MM.1S (cell line): ENCODE measurements at places on chromosomes 6 and 20.
A peak's percentile ranks its signal among the peaks of the same experiment; 100 is the strongest.

DNA sequence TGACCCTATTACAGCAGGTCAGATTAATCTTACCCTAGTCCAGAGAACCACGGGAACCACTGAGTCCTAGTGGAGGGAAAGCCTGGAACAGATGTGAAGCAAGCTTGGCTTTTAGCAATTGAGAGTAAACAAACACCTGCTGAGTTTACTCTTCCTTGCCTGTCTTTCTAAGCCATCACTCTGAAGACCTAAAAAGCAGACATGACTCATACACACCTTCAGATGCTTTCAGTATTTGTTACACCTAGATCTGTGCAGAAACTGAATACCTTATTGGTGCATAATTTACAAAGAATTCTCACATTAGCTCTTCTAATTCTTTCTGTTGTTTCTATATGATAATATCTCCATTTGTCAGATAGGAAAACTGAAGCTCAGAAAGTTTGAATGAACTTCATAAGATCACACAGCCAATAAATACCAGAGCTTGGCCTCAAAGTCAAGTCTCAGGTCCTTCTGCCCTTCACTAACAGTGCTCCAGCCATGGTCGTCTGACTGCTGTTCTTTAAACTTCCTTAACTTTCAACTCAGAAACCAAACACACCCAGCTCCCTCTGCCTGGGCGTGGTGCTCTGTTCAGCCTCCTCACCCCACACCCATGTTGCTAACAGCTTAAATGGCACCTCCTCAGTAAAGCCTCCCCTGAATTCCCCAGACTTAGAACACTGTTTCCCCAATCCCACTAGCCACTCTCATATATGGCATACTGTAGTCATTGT is 8.6 kb upstream of the GABBR1 start:
- H3K4me1 ChIP-seq: 0 out of 2 replicates have a peak, but pooled peaks cover 8% of the 10 kb centered on the region
- no peak overlapping the region for H3K4me3 ChIP-seq
- no peaks in the 10 kb centered on the region for H3K27me3 ChIP-seq
- H3K27ac ChIP-seq: no peak overlapping the region

DNA sequence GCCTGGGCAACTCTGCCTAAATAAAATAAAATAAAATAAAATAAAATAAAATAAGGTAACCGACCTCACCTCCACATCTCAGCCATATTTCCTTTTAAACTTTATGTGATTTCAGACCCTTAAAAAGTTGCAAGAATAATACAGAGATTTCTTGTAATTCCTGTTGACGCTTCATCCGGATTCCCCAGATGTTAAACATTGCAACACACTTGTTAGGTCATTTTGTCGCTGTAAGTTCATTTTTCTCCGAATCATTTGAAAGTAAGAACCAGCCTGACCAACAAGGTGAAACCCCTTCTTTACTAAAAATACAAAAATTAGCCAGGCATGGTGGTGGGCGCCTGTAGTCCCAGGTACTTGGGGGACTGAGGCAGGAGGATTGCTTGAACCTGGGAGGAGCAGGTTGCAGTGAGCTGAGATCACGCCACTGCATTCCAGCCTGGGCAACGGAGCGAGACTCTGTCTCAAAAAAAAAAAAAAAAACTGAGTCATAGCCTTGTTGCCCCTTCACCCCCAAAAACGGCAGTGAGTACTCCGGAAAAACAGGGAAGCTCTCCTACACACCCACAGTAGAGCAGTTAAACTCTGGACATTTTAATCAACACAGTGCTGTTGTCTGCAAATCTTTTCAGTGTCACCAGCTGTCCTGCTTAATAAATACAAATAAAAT is 5.9 kb downstream of the PYGB start:
- no peaks in the 10 kb centered on the region for H3K27me3 ChIP-seq
- peaks cover 12% of the 10 kb centered on the region; the same call in 1 of the 2 replicates for H3K4me1 ChIP-seq
- no peak for DNase-seq
- H3K36me3 ChIP-seq: no peaks in the 10 kb centered on the region
- no peak overlapping the region for H3K4me3 ChIP-seq

- no peaks in the 10 kb centered on the region for H3K36me3 ChIP-seq
- no peak for DNase-seq
- H3K4me1 ChIP-seq: no peaks in the 10 kb centered on the region
- H3K27me3 ChIP-seq: no peaks in the 10 kb centered on the region
- H3K27ac ChIP-seq: no peak overlapping the region
- H3K4me3 ChIP-seq: no peak overlapping the region
Measured at GRCh38 chr20:60242836-60243505, 284.7 kb downstream of the CDH26 start.

GRCh38 chr6:4349323-4349722 is 213.9 kb upstream of the ECI2 start:
- no peak overlapping the region for H3K27ac ChIP-seq
- H3K27me3 ChIP-seq: no peaks in the 10 kb centered on the region
- no peaks in the 10 kb centered on the region for H3K36me3 ChIP-seq
- H3K4me1 ChIP-seq: no peaks in the 10 kb centered on the region
- no peak for DNase-seq

GRCh38 chr6:150323205-150323604 is 45.6 kb upstream of the IYD start:
- no peak for DNase-seq
- H3K36me3 ChIP-seq: no peaks in the 10 kb centered on the region
- no peak overlapping the region for H3K27ac ChIP-seq
- H3K4me1 ChIP-seq: no peaks in the 10 kb centered on the region
- H3K4me3 ChIP-seq: no peak overlapping the region

DNA sequence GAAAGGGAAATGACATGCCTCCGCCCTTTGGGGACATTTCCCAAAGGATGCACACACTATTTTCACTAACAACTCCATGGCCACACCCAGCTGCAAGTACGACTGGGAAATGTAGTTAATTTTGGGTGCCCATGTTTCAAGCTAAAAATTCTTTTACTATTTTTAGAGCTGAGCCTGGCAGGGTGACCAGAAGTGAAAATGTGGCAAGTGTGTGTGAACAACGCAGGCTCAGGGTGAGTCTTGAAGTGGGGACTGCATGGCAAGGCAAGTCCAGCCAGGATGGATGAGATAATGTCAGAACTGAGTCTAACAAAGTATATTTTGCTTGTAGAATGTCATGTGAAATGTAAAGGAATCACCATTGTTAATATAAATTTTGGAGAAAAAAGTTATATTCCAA is 17.0 kb upstream of the CD109 start:
- DNase-seq: peak; percentile 29
- H3K4me1 ChIP-seq: peaks cover 7% of the 10 kb centered on the region; the same call in 1 of the 2 replicates
- no peak overlapping the region for H3K27ac ChIP-seq
- no peaks in the 10 kb centered on the region for H3K36me3 ChIP-seq
- no peak overlapping the region for H3K4me3 ChIP-seq

GRCh38 chr20:60078351-60079250 is 120.4 kb downstream of the CDH26 start:
- H3K4me1 ChIP-seq: no peaks in the 10 kb centered on the region
- H3K36me3 ChIP-seq: no peaks in the 10 kb centered on the region
- H3K4me3 ChIP-seq: no peak overlapping the region
- no peak overlapping the region for H3K27ac ChIP-seq

DNA sequence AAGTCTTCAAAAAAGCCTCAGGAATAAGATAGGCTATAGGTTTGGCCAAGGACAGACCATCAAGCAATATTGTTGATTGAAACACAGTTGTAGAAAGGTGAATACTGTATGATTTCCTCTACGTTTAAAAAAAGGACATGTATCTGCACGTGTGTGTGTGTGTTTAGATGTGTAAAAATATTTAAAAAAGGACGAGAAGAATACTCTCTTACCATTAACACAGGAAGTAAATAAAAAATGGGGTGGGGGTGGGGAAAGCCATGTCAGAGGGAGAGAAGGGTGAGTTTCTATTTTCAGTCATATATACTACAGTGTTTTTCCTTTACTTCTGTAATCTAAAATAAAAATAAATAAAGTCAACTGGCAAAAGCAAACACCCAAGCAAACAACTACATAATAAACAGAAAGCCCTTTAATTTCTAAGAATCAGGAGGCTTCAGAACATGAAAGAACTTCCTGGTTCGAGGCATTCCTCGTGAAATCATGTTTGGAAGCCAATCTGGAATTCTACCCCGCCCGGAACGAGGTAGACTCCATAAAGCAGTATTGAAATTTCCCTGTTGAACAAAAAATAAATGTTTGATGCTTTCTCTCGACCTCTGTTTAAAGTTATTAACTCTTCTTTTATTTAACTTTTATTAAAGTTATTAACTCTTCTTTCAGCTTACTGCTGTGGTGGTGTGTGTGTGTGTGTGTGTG is 158.1 kb upstream of the ZNF217 start:
- no peak for DNase-seq
- H3K4me3 ChIP-seq: no peak overlapping the region
- no peaks in the 10 kb centered on the region for H3K36me3 ChIP-seq

DNA sequence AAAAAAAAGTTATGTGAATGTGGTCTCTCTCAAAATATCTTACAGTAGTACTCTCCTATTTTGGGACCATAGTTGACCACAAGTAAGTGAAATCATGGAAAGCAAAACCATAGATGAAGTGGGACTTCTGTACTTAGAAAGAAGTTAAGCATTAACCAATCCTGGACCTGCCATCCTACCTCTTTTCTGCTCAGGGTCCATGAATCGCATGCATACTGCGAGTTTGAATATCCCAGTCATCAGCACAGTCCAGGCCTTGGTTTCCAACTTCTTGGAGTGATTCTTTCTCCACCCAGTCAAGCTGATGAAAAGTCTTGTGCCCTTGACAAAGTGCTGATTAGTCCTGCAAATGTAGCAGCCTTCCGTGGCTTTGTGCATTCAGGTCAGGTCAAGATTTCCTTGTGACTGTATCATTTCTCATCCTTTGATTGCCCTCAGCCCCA is 46.0 kb downstream of the RNF217 start:
- H3K27ac ChIP-seq: no peak overlapping the region
- H3K4me1 ChIP-seq: no peaks in the 10 kb centered on the region
- no peaks in the 10 kb centered on the region for H3K36me3 ChIP-seq
- no peak overlapping the region for H3K4me3 ChIP-seq

- no peaks in the 10 kb centered on the region for H3K27me3 ChIP-seq
- DNase-seq: no peak
- no peaks in the 10 kb centered on the region for H3K36me3 ChIP-seq
- H3K4me3 ChIP-seq: no peak overlapping the region
Measured at GRCh38 chr6:134826889-134827737, 122.8 kb downstream of the ALDH8A1 start.

GRCh38 chr6:160084198-160084776 is 37.3 kb upstream of the SLC22A1 start:
- no peak overlapping the region for H3K4me3 ChIP-seq
- no peaks in the 10 kb centered on the region for H3K27me3 ChIP-seq
- no peaks in the 10 kb centered on the region for H3K4me1 ChIP-seq
- H3K27ac ChIP-seq: no peak overlapping the region
- no peaks in the 10 kb centered on the region; the same call in 1 of the 2 replicates for H3K36me3 ChIP-seq

DNA sequence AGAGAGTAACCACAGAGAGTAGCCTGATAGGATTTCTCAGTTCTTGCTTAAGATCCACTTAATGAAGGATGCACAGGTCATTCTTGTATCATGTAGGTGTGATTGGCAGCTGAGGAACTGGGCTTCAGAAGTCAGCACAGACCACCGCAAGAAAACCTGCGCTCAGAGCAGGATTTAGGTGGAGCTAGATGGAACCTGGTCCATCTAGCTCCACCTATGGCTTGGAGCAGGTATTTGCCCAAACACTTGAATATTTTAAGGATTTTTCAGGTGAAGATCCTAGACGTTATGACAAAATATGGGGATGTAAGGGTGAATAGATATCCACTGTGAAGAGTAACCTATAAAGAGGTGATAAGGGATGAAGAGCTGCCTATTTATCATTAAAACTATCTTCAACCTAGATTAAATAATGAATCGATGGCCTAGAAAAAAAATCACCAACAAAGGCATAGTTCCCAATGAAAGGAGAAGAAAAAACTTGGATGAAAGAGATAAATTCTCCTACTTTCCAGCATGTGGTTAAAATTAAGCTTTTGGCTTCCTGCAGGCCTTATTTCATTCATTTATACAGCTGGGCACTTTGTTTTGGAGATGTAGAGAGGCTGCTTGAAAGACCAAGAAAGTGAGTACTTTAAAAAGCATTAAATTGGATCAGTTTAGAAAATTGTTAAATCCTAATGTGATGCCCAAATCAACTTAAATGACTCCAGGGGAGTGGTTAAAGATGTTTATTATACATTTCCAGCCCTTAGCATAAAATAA is 778.4 kb upstream of the GJE1 start:
- H3K27ac ChIP-seq: no peak overlapping the region
- H3K4me3 ChIP-seq: no peak overlapping the region

DNA sequence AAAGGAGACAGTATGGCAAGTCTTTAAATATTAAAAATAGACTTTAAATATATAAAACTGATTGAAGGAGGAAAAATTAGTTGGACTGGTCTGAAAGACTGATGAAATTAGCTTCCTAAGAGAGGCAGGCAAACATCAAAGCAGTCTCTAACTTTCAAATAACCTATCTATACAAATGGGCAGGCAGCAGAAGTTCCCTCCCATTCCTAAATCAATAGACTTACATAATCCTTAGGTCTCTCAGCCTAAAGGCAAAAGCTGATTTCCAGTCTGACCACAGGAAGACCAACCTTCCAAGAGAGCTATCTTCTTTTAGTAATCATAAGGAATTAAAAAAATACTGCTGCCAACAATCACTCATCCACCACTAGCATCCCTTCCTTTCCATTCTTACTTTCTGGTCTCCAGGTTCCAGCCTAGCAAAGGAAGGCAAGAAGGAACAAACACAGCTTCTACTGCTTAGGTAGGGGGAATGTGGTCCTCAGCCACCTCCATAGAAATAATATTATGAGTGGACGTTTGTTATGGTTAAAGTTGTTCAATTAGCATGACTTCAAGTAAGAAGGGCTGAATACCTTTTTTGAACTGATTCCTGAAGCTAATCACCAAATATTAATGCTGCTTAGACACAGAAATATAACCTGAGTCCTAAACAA is 44.1 kb downstream of the SESN1 start:
- peaks cover 3% of the 10 kb centered on the region; the same call in 1 of the 2 replicates for H3K27me3 ChIP-seq
- no peak overlapping the region for H3K27ac ChIP-seq
- H3K36me3 ChIP-seq: no peaks in the 10 kb centered on the region
- H3K4me1 ChIP-seq: peaks cover 46% of the 10 kb centered on the region

DNA sequence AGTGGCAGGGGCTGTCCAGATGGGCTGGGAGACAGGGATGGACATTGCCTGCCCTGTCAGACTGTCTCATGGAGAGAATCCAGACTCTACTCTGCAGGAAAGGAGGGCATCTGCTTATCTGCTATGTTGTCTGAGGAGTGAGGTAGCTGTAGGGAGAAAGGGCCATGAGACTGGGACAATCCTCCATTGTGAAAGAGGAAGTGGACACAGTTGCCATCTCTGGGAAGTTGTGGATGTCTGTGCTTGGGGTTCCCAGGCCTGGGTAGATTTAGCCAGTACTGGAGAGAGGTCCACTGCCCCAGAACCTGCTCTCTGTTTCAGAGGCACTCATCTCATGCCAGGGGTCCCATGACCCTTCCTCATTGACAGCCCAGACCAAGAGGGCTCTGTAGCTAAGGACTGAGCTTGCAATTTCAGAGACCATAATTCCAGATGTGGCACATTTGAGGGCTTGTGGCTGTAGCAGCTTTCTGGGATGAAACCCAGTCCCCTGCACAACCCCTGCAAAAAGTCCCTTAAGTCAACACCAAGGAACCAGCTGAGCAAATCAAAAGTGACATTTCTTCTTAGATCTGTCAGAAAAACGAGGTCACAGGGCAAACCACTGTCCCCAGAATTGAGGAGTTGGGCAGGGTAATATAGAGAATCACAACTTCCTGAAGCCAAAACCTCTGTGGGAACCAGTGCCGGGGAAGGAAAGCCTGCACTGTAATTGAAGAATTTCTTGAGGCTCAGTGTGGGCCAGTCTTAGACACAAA is 4.1 kb upstream of the SIRPG start:
- no peaks in the 10 kb centered on the region for H3K4me1 ChIP-seq
- no peaks in the 10 kb centered on the region for H3K36me3 ChIP-seq
- no peak overlapping the region for H3K4me3 ChIP-seq
- DNase-seq: no peak
- H3K27ac ChIP-seq: no peak overlapping the region
- H3K27me3 ChIP-seq: no peaks in the 10 kb centered on the region

- no peaks in the 10 kb centered on the region for H3K4me1 ChIP-seq
- no peak overlapping the region for H3K27ac ChIP-seq
- no peak for DNase-seq
- no peaks in the 10 kb centered on the region for H3K27me3 ChIP-seq
Measured at GRCh38 chr20:38245753-38246152, 14.8 kb downstream of the KIAA1755 start.
